ENCODE measurements at places on chromosomes 4 and X.
A peak's percentile ranks its signal among the peaks of the same experiment; 100 is the strongest.

DNA sequence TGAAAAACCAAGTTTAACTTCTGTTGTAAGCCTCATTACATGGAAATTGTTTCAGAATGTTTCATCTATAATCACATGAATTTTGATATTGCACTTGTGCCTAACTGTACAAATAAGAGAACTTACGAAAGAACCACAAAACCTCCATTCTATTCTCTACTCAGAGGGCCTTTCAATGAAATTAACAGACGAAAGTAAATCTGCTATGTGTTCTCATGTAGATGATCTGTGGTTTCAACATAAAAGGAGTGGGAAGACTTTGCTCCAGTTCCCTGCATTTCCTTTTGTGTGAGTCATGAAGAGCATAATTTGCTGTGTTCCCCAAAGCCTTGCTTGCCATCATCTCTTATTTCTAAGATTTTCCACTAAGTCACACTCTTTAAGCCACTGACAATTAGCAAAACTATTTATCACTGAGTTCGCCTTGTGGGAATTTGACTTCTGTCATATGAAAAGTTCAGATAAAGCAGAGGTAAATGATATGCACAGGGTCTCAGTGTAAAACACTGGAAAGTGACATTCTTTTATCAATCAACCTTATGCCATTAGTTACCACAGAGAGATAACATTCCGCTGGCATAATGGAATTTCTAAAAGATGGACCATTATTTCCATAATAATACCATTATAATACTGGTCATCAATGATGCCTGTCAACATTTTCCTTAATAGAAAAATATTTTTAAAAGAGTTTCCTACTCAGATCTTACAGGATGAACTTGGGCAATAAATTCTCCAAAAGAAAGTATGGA lies 329.8 kb downstream of the NR3C2 start:
- DNase-seq = no peak

GRCh38 chr4:98921292-98921691 lies 7.6 kb downstream of the EIF4E start:
- no peak for DNase-seq

DNA sequence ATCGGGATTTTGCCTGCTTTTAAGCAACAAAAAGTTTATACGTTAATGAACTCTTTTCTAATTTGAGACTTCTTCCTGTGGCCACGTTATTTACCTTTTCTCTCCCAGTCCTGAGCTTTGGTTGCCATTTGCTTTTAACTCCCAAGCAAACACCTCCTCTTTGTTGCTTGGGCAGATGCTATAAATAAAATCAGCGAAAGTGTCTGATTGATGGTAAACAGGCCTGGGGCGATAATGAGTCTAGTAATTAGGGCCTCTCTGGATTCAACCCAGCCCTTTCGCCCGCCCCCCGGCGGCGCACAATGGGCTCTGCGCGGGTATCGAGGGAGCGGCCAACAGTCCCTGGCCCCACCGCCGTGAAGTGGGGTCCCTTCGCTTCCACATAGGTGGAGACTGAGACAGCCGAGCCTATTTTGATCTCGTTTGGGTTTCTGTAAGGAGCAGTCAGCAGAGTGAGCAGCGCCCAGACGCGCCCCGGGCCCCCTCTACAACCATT lies 790 bp downstream of the CLGN start:
- no peak for DNase-seq

DNA sequence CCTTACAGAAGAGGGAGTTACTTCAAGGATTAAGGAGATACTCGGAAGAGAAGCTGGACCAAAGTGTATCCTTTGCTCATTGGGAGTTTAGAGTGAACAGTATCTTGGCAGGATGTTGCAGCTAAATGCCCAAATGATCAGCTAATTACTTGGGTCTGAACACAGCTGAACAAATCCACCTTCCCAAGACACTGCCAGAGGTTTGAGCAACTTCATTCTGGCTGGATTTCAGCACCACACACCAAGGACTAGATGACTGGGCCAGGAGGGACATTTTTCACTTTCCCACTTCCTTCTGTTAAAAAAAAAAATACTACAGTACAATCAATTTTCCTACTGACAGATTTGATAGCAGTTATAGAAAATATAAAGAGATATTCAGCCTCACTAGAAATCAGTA lies 324.6 kb downstream of the MID1IP1 start:
- DNase-seq = no peak

DNA sequence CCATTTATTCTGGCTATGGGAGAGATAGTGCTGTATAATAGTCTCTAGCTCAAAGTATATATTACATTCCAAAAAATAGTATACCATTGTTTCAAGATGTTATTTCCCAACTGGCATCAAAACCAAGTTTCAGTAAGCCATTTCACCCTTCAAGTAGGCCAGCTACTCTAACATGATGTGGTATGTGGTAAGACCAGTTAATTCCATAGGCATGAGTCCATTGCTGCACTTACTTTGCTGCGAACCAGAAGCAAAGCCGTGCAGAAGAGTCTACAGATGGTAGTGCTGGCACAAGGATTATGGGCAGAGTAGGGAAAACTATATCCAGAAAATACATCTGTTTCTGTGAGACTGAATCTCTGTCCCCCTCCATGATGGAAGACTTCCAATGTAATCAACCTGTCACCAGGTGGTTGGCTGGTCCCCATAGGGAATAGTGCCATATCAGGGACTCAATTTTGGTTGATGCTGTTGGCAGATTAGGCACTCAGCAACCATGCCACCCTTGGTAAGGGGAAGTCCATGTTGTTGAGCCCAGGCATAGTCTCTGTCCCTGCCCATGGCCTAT lies 49.8 kb upstream of the HSD17B10 start:
- no peak for DNase-seq

DNA sequence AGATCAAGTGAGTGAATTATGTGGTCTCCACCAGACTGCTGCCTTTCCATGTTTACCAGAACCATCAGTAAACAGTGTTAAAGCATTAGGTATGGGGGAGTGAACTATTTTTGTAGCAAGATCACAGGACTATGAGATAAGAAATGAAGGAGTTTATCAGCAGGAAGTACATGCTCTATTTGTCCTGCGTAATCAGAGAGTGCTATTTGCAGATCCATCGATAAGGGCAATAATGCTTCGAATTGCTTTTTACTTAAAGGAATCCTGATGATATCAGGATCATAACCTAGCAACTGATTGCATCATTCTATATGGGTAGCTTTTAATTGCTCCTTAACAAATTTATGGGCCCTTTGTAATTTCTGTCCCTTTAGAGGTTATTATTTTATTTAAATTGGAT lies 57.1 kb downstream of the RBM46 start:
- no peak for DNase-seq

DNA sequence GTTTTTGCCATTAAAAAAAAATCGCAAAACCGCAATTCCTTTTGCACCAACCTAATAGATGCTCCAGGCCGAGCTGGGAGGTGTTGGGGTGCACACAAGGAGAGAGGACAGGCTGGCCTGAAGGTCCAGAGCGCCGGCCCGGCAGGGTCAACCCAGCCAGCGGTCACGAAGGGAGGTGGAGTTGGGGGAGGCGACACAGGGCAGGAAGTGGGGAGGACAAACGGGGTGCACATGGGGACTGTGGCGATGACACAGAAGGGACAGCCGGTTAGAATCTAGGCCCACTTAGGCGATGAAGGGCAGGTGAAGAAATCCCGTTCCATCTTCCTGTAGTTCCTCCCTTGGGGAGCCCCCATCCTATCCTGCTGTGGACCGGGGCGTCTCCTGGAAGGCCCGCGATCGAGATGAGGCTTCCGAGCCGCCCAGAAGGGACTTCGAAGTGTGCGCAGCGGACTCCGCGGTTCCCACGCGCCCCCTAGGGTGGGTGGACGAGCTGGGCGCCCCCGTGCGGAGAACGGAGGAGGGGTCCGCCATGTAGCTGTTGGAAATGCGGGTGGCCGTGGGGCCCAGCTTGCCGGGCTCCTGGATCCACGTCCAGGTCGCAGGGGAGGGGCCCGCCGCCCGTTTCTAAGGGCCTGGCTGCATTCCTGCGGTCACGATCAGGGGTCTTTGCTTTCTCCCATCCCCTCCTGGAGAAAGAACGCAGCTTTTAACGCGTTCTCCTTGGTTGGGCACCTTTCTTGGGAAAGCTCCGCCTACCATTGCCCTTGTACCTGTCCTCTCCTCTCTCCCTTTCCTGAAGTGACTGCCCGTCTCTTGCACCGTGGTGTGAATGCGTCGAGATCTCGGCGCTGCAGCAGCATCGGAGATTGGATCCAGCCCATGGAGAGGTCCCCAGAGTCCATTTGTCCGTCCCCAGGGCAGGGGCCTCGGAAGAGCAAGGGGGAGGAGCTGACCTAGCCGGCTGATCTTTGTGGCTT lies 17.0 kb upstream of the HPF1 start:
- DNase-seq = peak; percentile 79

All from endodermal cell (in vitro differentiated cells).